Astrocyte (in vitro differentiated cells and primary cell): ENCODE measurements at places on chromosomes 2 and 18. TPM values are rescaled to one million over a fixed set of nuclear protein-coding genes. Genes with fewer than 3 reads are reported as not detected.
A peak's percentile ranks its signal among the peaks of the same experiment; 100 is the strongest.

ACYP2 gene
- 6.8 and 8.5 TPM in 2 replicates for total RNA-seq

- H3K4me3 ChIP-seq, result no peak overlapping the region
- DNase-seq, result no peak
- no peaks in the 10 kb centered on the region for H3K36me3 ChIP-seq
- no peak overlapping the region for H3K27ac ChIP-seq
- no peaks in the 10 kb centered on the region for H3K4me1 ChIP-seq
Measured at GRCh38 chr2:162063899-162064298, 10.1 kb downstream of the DPP4 start.

DNA sequence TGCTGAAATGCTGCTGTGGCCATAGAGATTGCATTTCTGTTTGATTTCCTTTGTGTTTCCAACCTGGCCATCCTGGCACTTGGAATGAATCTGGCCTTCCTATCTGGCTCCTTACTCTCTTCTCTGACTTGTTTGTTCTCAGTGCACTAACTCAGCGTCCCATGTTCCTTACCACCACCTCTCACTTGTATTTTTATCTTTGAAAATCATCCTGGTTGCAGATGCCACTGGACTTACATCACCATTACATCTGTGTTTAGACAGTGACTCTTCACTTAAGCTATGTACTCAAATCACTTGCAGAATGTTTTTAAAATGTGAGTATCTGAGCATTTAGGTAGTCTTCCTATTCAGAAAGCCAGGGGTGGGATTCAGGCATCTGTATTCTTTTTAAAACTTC is 239.5 kb downstream of the WDR7 start:
- H3K27ac ChIP-seq, result peak overlapping the region; percentile 86
- no peak overlapping the region for H3K4me3 ChIP-seq
- no peaks in the 10 kb centered on the region for H3K36me3 ChIP-seq
- no peaks in the 10 kb centered on the region for H3K27me3 ChIP-seq

DNA sequence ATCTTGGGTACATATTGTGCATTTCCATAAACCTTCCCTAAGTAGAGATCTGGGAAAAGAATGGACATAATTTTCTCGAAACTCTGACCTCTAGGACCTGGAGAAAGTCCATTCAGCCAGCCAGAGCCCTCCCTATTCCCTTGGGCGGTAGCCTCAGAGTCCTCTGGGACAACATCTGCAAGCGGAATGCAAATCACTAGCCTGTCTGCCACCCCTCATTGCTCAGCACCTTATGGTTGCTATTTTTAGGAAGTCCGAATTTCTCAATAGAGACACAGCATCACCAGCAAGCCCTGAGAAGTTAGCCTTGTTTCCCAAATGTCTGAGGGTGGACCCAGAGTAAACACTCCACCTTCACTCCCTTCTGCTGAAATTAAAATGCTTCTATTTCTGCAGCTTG is 17.6 kb upstream of the CD28 start:
- H3K27ac ChIP-seq, result no peak overlapping the region
- H3K4me1 ChIP-seq, result peaks cover 38% of the 10 kb centered on the region
- no peaks in the 10 kb centered on the region for H3K36me3 ChIP-seq
- H3K4me3 ChIP-seq, result no peak overlapping the region

- H3K27ac ChIP-seq, result no peak overlapping the region
- no peaks in the 10 kb centered on the region for H3K4me1 ChIP-seq
- H3K27me3 ChIP-seq, result no peaks in the 10 kb centered on the region
- peaks cover 10% of the 10 kb centered on the region for H3K36me3 ChIP-seq
- peak; percentile 5 for DNase-seq
- no peak overlapping the region for H3K4me3 ChIP-seq
Measured at GRCh38 chr18:62569081-62569655, 46.3 kb downstream of the ZCCHC2 start.

TRIM43 gene
- total RNA-seq, result 0.70 TPM in 1 of 2 replicates, not detected in the other

DNA sequence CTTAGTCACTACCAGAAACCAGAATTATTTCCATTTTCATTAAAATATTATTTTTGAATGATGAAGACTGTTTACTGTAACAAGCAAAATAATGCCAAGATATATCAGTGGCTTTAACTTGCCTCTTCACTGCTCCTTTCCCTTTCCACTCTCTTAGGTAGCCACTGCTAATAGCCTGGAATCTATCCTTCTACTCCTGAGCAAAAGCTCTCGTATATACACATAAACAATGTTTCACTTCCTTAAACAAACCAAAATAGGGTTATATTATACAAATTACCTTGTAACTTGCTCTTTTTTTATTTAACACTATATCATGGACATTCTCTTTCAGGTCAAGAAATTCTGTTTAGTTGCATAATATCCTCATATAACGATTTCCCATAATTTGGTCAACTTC is 20.8 kb downstream of the IMMT start:
- no peak for DNase-seq
- H3K4me1 ChIP-seq, result no peaks in the 10 kb centered on the region

DNA sequence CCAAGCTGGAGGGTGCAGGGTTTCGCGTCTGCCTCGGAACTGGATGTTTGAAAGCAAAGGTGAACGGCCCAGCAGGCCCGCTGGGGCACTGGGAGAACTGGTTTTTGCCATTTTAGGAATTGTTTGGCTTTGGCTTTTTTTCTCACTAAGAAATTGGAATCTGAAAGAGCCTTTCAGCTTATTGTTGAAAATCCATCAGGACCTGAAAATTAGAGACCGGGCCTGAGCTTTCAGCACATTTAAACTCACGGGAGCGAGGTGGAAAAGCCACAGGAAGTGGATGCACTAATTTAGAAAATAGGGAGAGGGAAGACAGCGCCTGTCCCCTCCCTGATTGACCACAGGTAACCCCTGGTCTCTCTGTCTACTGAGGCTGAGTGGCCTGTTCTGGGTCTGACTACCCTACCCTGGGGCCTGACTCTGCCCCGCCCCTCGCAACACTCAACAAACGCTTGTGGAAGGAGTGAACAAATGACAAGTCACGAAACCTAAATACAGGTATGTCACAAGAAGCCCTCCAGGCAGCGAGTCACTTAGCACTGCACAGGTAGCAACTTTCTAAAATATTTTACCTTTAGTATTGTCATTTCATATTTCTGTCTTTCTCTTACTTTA is 100.3 kb upstream of the MBOAT2 start:
- no peak overlapping the region for H3K4me3 ChIP-seq
- H3K27ac ChIP-seq, result no peak overlapping the region
- DNase-seq, result no peak
- no peaks in the 10 kb centered on the region for H3K36me3 ChIP-seq
- H3K4me1 ChIP-seq, result peaks cover 20% of the 10 kb centered on the region
- H3K27me3 ChIP-seq, result no peaks in the 10 kb centered on the region

DNA sequence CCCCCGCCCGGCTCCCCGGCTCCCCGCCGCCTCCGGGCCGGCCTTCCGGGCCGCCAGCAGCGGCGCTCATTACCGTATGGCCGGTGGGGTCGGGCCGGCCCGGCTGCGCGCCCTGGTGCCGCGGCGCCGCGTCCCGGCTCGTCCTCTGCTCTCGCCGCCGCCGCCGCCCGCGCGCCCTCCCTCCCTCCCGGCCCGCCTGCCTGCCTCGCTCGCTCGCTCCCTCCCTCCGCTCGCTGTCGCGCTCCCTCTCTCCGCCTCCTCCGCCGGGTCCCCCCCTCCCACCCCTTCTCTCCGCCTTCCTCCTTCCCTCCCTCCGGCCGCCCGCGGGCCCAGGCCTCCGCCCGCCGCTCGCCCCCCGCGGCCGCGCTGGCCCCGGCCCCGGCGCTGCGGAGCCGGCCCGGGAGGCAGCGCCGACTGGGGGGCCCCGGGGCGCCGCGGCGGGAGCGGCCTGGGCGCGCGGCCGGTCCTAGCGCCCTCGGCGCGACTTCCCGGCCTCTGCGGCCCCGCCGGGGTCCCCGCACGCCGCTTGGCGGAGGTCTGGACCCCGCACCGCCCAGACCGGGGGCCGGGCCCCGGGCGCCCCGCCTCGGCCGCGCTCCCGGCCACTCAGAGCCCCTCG is at the start of gene DNMT3A:
DNMT3A (minus strand) TSS at position 173 of the 619 bp plus-strand sequence. CDS start 27,941 bp downstream, outside the sequence.
- DNase-seq, result peak; percentile 36
- H3K4me1 ChIP-seq, result peaks cover 3% of the 10 kb centered on the region
- peak within 1 kb of the TSS; percentile 54 for H3K4me3 ChIP-seq
- H3K27ac ChIP-seq, result no peak within 1 kb of the TSS
- H3K36me3 ChIP-seq, result no peaks in the 10 kb centered on the region

- H3K36me3 ChIP-seq, result no peaks in the 10 kb centered on the region
- no peaks in the 10 kb centered on the region for H3K27me3 ChIP-seq
- peak; percentile 82 for DNase-seq
Measured at GRCh38 chr2:168169097-168169745, 78.2 kb downstream of the STK39 start.

CDKL4 gene
- total RNA-seq, result 0.34 and 1.4 TPM in 2 replicates

- no peak overlapping the region for H3K4me3 ChIP-seq
- H3K27ac ChIP-seq, result no peak overlapping the region
- no peak for DNase-seq
- no peaks in the 10 kb centered on the region for H3K36me3 ChIP-seq
Measured at GRCh38 chr18:29241199-29241598, 1064.3 kb upstream of the CDH2 start.

SLC8A1 gene
- 33.5 and 34.8 TPM in 2 replicates for total RNA-seq

GORASP2 gene
- 116 and 127 TPM in 2 replicates for total RNA-seq

HOXD3 gene
- total RNA-seq, result not detected in 2 replicates

CD28 gene
- not detected in 2 replicates for total RNA-seq

GRCh38 chr18:75204732-75205513 is 4.0 kb downstream of the PTGR3 start:
- H3K4me3 ChIP-seq, result peak overlapping the region; percentile 41
- no peak overlapping the region for H3K27ac ChIP-seq
- H3K27me3 ChIP-seq, result no peaks in the 10 kb centered on the region
- DNase-seq, result no peak
- H3K36me3 ChIP-seq, result no peaks in the 10 kb centered on the region
- H3K4me1 ChIP-seq, result peaks cover 31% of the 10 kb centered on the region

MRO gene
- total RNA-seq, result 0.18 TPM in 1 of 2 replicates, not detected in the other

GRCh38 chr2:120509991-120510735 is 164.2 kb downstream of the INHBB start:
- H3K4me1 ChIP-seq, result peaks cover 12% of the 10 kb centered on the region
- no peak for DNase-seq
- H3K27me3 ChIP-seq, result peaks cover 19% of the 10 kb centered on the region
- no peak overlapping the region for H3K27ac ChIP-seq
- no peak overlapping the region for H3K4me3 ChIP-seq

GRCh38 chr18:44541781-44542180 is 138.9 kb upstream of the SETBP1 start:
- no peak for DNase-seq
- H3K4me1 ChIP-seq, result no peaks in the 10 kb centered on the region
- no peak overlapping the region for H3K4me3 ChIP-seq
- no peaks in the 10 kb centered on the region for H3K27me3 ChIP-seq

DNA sequence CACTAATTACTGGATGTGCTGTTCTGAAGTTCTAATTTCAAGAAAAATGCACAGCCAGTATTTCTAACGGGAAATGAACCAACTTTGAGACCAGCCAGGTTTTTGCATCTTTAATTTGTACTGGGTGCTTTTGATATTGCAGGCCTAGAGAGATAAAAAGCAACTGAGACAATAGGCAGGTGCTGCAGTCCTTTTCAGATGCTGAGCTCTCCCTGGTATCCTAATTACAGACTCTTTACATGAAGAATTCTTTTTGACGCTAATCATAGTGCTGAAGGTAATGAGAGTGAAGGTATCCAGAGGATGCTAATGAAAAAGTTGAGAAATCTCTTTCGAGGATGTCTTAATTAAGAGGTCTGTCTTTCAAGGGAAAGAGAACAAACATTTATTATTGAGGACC is 85.1 kb downstream of the SERPINB8 start:
- H3K4me1 ChIP-seq, result no peaks in the 10 kb centered on the region
- no peak for DNase-seq
- H3K4me3 ChIP-seq, result no peak overlapping the region
- H3K27me3 ChIP-seq, result no peaks in the 10 kb centered on the region
- H3K27ac ChIP-seq, result no peak overlapping the region

DNA sequence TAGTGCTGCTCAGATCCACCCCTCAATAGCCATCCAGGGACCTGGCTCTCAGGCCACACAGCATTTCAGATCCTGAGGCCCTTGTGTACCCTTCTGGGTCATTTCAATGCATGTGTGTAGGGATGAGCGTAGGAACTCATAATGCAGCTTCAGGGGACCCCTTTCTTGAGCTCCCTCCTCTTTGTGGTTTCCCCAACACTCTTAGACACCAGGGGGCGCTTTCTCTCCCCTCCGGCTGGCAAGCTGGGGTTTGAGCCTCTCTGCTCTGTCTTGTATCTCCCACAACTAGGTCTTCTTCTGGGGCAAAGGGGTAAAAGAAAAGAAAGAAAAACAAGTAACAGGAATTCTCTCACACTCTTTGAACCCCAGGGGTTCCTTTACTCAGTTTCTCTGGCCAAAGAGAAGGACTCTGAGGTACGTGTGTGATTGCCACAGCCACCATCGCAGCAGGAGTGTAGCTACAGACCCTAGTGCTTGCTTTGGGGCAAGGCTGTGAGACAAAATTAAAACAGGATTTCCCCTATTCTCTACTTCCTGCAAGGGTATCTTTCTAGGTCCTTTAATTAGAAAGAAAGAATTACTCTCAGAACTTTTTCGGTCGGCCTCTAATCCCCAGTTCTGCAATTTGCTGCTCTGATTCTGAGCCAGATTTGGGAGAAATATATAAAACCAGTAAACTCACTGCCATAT is 38.0 kb downstream of the CABYR start:
- peaks cover 3% of the 10 kb centered on the region for H3K36me3 ChIP-seq
- H3K4me3 ChIP-seq, result no peak overlapping the region
- no peaks in the 10 kb centered on the region for H3K27me3 ChIP-seq
- H3K4me1 ChIP-seq, result no peaks in the 10 kb centered on the region

DNA sequence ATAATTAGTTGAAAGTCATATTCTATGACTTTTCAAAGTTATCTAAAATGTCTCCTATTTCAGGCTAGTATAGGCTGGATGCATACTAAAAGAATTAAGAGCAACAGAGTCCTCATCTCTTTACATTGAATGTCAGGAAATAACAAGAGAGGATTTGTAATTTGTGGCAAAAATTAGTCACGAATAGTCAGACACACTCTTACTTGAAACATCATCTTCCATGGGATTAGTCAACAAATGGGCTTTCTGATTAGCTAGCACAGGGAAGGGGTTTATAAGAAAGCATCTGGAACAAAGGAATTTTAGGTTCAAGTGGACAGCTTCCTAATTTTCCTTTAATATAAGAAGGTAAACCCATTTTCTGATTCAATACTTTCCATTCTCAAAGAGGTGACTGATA is 330.3 kb upstream of the MEX3C start:
- H3K4me1 ChIP-seq, result no peaks in the 10 kb centered on the region
- no peak overlapping the region for H3K4me3 ChIP-seq
- no peak for DNase-seq
- no peaks in the 10 kb centered on the region for H3K36me3 ChIP-seq
- H3K27me3 ChIP-seq, result no peaks in the 10 kb centered on the region
